Neural progenitor cell (in vitro differentiated cells): ENCODE measurements at places on chromosomes 2 and 18. TPM values are rescaled to one million over a fixed set of nuclear protein-coding genes. Genes with fewer than 3 reads are reported as not detected.
A peak's percentile ranks its signal among the peaks of the same experiment; 100 is the strongest.

Gene TNP1
- total RNA-seq = not detected in 2 replicates

Gene CFC1
- total RNA-seq = not detected in 2 replicates

Gene STON1
- 36.7 and 51.7 TPM in 2 replicates for total RNA-seq

Gene MRPL19
- total RNA-seq = 51.7 and 80.4 TPM in 2 replicates

Gene FNDC4
- total RNA-seq = 6.2 and 18.3 TPM in 2 replicates

GRCh38 chr2:59790186-59791003, 763.1 kb downstream of the BCL11A start:
- no peaks in the 10 kb centered on the region for H3K27me3 ChIP-seq
- H3K36me3 ChIP-seq = no peaks in the 10 kb centered on the region
- H3K4me3 ChIP-seq = no peak overlapping the region
- H3K27ac ChIP-seq = no peak overlapping the region
- no peaks in the 10 kb centered on the region for H3K4me1 ChIP-seq
- no peak for DNase-seq

- no peaks in the 10 kb centered on the region for H3K27me3 ChIP-seq
- no peaks in the 10 kb centered on the region for H3K36me3 ChIP-seq
- peaks cover 9% of the 10 kb centered on the region for H3K4me1 ChIP-seq
- H3K27ac ChIP-seq = no peak overlapping the region
Measured at GRCh38 chr2:8414946-8415879, 266.6 kb upstream of the ID2 start.

DNA sequence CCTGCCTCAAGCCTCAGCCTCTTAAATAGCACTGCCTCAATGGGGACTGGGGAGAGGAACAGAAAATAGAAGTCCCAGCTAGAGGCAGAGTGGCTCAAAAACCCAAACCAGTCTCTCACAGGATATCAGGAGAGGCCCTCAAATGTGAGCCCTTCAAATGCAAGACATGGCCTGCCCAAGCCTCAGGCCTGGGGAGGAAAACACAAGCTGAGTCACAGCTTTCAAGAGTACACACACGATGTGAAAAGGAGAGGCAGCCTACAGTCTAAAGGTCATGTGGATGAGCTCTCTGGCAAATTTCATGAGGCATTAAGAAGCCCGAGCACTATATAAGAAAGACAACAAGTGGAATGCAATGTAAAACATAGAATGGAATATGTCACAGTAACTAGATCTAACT, 316.6 kb upstream of the MEX3C start:
- H3K36me3 ChIP-seq = no peaks in the 10 kb centered on the region
- no peak overlapping the region for H3K4me3 ChIP-seq
- H3K27ac ChIP-seq = no peak overlapping the region
- no peaks in the 10 kb centered on the region for H3K4me1 ChIP-seq

DNA sequence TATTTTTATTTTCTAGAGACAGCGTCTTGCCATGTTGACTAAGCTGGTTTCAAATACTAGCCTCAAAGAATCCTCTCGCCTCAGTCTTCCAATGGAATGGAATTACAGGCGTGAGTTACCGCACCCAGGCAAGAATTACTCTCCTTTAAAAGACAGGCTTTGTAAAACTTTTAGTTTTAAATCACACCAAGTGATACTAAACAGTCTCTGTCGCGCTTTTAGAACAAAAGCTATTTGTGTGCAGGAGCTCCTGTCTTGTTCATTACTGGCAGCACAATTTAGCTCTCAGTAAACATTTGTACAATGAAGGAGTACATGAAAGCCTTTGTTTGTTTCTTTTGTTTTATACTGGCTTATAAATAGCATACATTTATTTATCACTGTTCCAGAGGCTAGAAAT, 1719.2 kb upstream of the PIK3C3 start:
- no peaks in the 10 kb centered on the region for H3K27me3 ChIP-seq
- H3K36me3 ChIP-seq = no peaks in the 10 kb centered on the region
- DNase-seq = peak; percentile 27
- H3K4me1 ChIP-seq = peaks cover 40% of the 10 kb centered on the region
- peak overlapping the region; percentile 69 for H3K27ac ChIP-seq
- no peak overlapping the region for H3K4me3 ChIP-seq

- H3K4me3 ChIP-seq = peak overlapping the region; percentile 64
- peaks cover 5% of the 10 kb centered on the region for H3K4me1 ChIP-seq
- H3K27ac ChIP-seq = no peak overlapping the region
- no peaks in the 10 kb centered on the region for H3K36me3 ChIP-seq
- DNase-seq = peak; percentile 94
- H3K27me3 ChIP-seq = peaks cover 49% of the 10 kb centered on the region
Measured at GRCh38 chr2:1854729-1855547, 110.6 kb upstream of the PXDN start.

GRCh38 chr2:46831869-46832265, 83.7 kb downstream of the MCFD2 start:
- no peak for DNase-seq
- no peaks in the 10 kb centered on the region for H3K36me3 ChIP-seq
- H3K27ac ChIP-seq = no peak overlapping the region
- no peaks in the 10 kb centered on the region for H3K27me3 ChIP-seq

DNA sequence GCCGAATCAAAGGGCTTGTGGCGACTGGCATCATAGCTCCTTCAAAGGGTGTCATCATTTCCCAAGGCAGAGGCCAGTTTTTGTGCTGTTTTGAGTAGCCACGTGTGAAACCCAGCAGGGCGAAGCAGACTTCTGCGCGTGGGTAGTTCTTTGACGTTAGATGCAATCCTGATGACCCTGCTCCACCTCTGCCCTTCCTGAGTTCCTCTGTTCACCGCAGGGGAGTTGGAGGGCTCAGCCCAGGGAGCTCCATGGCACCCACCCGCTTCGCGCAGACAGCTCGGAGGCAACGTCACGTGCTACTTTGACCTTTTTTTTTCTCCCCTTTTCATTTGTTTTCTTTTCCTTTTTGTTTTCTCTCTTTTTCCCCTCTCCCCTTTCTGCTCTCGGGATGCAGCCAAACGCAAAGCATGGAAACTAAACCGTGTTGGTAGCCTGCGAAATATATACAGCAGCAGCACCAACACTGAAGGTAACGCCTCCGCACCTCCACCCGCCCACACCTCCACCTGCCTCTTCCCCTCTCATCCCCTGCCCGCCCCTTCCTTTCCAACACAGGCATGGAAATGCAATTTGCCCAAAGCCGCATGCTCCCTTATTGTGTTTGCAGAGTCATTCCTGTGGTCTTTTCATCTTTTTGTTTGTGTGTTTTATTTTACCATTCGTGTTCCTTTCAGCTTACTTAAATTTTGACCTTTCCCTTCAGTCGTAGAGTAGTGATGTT, 153.6 kb downstream of the GBX2 start:
- no peaks in the 10 kb centered on the region for H3K27me3 ChIP-seq
- H3K36me3 ChIP-seq = no peaks in the 10 kb centered on the region
- H3K4me3 ChIP-seq = no peak overlapping the region
- H3K27ac ChIP-seq = no peak overlapping the region

DNA sequence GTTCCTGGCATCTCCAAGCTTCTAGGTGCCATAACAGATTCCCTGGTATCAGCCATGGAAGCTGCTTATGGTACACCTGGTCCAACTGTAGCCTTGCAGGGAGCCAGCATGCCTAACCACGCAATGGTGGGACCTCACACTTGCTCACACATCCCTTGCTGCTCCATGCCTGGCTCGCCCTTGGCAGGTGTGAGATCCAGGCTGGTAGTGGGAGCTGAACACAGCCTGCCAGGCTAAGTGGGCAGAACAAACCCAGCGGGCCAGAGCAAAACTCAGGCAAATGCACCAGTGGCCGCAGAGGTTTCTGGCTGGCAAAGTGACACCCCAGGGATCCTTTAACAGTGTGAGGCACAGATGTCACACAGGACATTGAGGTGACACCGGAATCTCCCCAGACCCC, 185.8 kb downstream of the NDUFA10 start:
- no peak for DNase-seq
- H3K4me3 ChIP-seq = no peak overlapping the region
- H3K36me3 ChIP-seq = no peaks in the 10 kb centered on the region
- no peaks in the 10 kb centered on the region for H3K27me3 ChIP-seq
- no peak overlapping the region for H3K27ac ChIP-seq

DNA sequence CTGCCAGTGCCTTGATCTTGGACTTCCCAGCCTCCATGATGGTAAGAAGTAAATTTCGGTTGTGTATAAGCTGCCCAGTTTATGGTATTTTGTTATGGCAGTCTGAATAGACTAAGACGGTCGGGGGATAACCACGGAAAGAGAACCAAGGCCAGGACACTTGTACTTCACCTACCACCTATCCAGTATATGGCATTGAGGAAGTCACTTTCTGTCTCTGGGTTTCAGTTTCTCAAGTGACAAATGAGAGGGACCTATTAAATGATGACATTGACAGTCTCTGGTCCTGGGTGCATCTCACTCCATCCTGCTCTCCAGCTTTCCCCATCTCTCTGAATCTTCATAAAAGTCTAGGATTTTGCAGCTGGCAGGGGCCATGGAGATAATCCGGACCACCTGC, 183.8 kb upstream of the MSH6 start:
- H3K27me3 ChIP-seq = no peaks in the 10 kb centered on the region
- H3K36me3 ChIP-seq = no peaks in the 10 kb centered on the region
- H3K27ac ChIP-seq = no peak overlapping the region
- DNase-seq = no peak

- no peaks in the 10 kb centered on the region for H3K4me1 ChIP-seq
- H3K36me3 ChIP-seq = no peaks in the 10 kb centered on the region
- H3K27me3 ChIP-seq = no peaks in the 10 kb centered on the region
- H3K4me3 ChIP-seq = no peak overlapping the region
Measured at GRCh38 chr18:77366067-77366719, 116.5 kb downstream of the GALR1 start.

DNA sequence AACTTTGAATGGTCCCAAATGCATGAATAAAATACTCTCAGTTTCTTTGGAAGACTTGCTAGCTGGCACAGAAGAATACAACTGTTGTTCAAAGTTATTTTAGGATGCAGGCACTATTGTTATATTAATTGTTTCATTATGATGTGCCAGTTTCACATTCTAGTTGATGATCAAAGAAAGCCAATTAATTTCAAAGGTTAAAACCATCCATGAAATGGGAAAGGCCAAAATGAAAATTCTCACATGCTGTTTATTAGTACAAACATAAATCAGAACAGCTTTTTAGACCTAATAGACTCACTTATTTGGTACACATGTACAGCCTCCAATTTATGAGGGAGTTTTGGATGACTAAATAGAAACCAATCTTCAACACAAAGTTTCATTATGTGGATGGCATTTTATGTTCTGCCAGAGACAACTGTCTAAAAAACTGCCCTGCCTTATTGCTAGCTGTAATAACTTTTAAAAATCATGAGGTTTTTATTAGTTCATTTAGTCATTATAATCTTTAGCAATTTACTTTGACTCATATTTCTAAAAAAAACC, 42.2 kb downstream of the RFTN2 start:
- DNase-seq = no peak
- no peaks in the 10 kb centered on the region for H3K36me3 ChIP-seq
- H3K4me3 ChIP-seq = no peak overlapping the region
- H3K27me3 ChIP-seq = no peaks in the 10 kb centered on the region

DNA sequence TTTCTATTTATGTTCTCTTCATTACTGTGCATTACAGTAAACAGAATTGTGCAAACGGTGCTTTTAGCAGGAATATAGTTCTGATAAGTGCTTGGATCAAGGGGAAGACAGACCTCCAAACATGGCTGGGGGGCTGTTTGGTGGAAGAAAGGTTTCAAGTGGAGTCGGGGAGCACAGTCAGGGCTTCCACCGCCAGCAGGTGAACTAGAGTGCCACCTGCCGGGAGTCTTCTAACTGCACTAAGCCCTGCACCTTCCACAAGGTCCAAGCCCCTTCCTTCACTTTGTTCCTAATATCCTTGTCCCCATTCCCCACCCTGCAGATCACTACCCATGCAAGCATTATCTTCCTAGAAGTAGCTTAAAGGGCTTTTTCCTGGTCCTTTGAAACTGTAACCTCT, 11.1 kb downstream of the ONECUT2 start:
- no peaks in the 10 kb centered on the region for H3K36me3 ChIP-seq
- H3K4me1 ChIP-seq = peaks cover 42% of the 10 kb centered on the region
- H3K27ac ChIP-seq = no peak overlapping the region
- peak; percentile 75 for DNase-seq
- peaks cover 50% of the 10 kb centered on the region for H3K27me3 ChIP-seq

DNA sequence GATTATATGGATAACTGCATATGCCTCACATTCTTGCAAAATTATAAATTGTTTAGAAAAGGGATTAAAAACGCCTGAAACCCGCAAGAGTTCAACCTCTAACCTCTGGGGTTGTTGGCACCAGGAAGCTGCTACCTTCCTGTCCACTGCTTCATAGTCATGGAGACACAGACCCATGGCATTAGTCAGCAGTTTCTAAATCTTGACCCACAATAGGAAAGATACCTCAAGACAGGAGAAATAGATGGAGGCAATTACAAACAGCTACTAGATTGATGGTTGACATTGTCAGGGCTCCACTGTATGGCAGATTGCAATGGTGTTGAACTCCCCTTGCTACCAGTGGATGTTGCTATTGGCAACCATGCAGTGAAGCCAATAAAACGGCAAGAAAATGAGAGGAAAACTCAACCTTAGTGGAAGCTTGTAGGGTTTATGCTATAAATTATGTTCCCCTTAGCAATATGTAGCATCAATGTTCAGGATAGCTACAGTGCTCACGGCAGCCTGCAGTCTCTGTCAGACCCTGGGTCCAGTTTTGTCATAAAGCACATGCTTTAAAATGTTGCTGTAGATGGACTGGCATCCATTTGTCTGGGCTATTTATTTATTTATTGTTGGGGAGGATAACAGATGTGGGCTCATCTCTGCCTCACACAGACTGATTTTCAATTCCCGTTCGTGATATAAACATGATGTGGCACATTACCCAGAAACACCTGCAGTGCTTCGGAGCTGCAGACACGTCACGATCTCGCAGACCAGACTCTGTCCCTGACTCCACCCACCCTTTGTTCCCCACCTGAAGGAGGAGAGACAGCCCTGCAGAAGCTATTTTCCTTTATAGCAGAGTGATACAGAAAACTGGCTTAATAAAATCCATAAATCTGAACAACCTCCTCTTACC, 233.4 kb downstream of the AGPS start:
- H3K27ac ChIP-seq = no peak overlapping the region
- H3K36me3 ChIP-seq = no peaks in the 10 kb centered on the region
- peaks cover 24% of the 10 kb centered on the region for H3K4me1 ChIP-seq
- H3K27me3 ChIP-seq = no peaks in the 10 kb centered on the region
- no peak overlapping the region for H3K4me3 ChIP-seq

GRCh38 chr2:155080373-155080772, 381.9 kb downstream of the KCNJ3 start:
- no peaks in the 10 kb centered on the region for H3K27me3 ChIP-seq
- H3K4me1 ChIP-seq = no peaks in the 10 kb centered on the region
- H3K36me3 ChIP-seq = no peaks in the 10 kb centered on the region
